ENCODE measurements at places on chromosomes 12 and 14.
A peak's percentile ranks its signal among the peaks of the same experiment; 100 is the strongest.

DNA sequence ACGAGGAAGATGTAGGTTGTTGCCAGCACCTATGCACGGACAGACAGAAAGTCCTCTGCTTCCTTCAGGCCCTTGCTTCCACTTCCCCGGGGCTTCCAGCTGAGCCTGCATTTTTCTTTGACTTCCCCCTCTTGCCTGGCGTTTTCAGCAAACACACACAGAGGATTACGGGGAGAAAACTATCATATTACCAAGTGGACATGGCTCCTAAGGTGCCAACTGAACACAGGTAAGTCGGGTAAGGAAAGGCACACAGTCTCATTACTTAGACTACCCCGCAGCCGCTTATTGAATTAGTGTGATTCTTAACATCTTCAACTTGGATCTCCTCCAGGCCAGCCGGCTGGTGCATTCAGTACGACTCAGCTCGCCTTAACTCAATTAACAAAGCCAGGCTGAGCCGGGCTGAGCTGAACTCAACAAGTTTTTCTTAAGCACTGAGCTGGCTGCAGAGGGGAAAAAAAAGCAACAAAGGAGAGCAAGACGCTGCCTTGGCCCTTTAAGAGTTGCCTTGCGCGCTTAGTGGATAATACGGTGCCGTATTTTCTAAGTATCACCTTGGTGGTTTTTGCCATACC lies 19.2 kb upstream of the MAP1LC3B2 start:
- peak; percentile 49 for DNase-seq

DNA sequence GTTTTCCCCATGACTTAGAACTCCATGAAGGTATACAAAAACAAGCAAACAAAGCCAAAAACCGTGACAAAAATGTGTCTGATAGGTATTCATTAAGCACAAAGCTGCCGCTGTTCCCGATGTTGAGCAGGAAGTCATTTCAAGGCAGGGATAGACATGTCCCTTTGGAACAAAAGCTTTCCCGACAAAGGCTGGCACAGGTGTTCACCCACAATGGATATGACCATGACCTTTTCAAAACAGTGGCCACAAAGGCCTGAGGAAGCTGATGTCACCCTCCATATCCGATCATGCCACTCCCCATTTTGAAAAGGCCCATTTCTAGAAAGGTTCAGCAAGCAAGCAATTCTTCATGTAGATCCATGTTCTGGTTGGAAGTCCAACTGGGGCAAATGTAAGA lies 279.1 kb downstream of the BTG1 start:
- DNase-seq = no peak

GRCh38 chr12:25884920-25885234 lies 73.6 kb upstream of the RASSF8 start:
- DNase-seq = no peak

DNA sequence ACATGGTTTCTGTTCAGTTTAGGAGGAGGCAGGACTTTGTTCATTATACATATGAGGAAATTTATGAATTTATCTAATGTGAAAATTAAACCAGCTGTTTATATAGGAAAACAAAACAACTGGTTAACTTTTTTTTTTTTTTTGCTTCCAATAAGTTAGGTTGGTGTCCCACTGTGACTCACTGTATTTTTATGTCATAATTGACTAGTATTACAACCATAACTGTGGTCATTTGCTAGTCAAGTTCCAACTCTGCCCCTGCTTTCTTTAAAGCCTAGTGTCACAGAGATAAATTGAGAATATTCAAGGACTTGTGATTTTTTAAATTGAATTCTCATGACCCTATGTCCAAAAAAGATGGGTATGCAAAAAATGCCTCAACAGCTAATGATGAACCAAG lies 227.7 kb downstream of the BCAT1 start:
- peak; percentile 56 for DNase-seq

- no peak for DNase-seq
Measured at GRCh38 chr12:90520002-90520734, 434.8 kb downstream of the CCER1 start.

DNA sequence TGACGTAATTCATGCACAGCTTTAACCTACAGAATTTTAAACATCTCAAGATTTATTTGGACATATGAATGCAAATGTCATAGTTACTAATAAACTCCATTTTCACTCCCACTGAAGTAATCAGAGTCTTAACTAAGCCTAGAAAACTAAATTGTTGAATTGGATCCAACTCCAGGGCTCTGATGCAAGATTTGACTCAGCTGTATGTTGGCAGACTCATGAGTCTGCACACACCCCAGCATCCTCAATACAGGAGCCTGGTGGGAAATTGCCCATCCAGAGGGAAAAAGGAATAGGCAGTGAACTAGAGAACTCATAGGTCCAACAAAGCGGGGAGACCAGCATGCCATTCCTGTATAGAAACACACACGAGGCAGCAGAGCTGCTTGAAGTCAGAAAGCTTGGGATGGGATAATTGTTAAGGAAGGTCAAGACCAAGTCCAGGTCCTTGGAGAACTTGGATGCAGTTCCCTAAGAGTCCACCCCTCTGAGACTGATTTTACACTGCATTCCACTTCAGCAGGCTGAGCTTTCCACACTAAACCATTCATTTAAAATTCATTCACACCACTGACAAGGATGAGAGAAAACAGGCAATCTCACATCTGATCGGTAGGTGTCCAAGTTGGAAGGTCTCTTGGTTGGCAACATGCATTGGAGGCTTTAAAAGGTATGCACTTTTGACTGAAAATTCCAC lies 14.4 kb downstream of the TMTC1 start:
- DNase-seq = no peak

DNA sequence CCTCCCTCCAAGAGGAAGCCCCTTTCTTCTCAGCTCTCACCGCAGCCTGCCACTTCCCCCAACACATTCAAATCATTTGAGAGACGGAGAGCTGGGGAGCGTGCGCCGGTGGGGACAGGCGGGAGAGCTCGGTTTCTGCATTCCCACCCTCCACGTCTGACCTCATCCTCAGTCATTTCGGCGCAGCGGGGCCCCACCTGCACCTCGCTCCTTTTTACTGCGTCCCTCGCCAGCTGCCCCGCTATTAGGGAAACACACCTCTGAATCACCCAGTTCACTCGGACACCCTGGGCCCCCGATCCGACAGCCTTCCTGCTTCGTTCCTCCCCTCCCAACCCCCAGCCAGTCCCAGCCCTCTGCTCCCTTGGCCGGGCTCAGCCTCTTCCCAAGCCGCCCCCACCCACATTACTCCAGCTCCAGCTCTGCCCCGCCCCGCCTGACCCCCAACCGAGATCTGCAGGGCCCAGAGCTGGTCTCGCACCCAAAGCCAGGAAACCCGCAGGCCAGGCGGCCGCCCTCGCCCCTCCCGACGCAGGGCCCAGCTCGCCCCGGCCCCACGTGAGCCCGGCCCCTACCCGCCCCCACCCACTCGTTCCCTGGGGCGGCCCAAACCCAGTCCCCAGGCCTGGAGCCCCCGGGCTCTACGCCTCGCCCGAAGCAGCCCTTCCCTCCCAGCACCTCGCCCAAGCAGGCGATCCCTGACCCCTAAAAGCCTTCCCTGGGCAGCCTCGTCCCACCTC lies 783 bp downstream of the CORO1C start:
- DNase-seq = peak; percentile 97

GRCh38 chr12:27838543-27839185 lies 58.6 kb upstream of the MANSC4 start:
- DNase-seq = no peak

- peak; percentile 69 for DNase-seq
Measured at GRCh38 chr14:50344116-50344775, 32.1 kb downstream of the DMAC2L start.

- DNase-seq = no peak
Measured at GRCh38 chr14:104293851-104294627, 155.7 kb downstream of the KIF26A start.

DNA sequence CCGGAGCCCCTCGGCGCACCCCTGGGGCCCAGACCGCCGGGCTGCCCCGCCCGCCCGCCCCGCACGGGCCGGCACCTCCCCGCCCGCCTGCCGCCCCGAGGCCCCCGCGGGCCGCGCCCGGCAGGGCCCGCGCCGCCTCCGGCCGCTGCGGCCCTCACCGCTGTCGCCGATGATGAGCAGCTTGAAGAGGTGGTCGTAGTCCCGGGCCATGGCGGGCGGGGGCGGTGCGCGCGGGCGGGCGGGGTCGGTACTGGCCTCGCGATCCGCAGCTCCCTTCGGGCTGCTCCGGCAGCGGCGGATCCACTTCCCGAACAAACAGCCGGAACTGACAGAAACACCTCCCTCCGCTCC lies at the start of gene RAB35:
TSS of gene RAB35 (minus strand) at position 313 of the 351 bp plus-strand sequence. CDS start at position 210, 103 bp downstream.
- no peak for DNase-seq
